ENCODE measurements at places on chromosomes 5 and 9.

DNA sequence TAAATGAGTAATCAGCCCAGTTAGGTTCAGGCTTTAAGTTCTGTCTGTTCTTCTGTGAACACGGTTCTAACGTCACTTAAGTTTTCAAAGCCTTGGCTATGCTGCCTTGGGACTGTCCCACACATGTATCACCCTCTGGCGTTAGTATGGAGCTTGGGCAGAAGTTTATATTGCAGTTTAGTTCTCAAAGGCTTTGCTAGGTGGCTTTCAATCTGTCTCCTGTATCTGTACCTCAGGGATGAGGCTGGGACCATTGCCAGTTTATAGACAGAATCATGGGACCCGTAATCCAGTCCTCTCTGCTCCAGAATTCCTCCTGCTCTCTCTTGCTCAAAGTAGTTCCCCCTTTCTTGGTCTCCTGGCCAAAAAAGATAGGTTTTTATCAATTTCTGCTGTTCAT is 12.1 kb downstream of the C9orf40 start:
- no peak for DNase-seq

DNA sequence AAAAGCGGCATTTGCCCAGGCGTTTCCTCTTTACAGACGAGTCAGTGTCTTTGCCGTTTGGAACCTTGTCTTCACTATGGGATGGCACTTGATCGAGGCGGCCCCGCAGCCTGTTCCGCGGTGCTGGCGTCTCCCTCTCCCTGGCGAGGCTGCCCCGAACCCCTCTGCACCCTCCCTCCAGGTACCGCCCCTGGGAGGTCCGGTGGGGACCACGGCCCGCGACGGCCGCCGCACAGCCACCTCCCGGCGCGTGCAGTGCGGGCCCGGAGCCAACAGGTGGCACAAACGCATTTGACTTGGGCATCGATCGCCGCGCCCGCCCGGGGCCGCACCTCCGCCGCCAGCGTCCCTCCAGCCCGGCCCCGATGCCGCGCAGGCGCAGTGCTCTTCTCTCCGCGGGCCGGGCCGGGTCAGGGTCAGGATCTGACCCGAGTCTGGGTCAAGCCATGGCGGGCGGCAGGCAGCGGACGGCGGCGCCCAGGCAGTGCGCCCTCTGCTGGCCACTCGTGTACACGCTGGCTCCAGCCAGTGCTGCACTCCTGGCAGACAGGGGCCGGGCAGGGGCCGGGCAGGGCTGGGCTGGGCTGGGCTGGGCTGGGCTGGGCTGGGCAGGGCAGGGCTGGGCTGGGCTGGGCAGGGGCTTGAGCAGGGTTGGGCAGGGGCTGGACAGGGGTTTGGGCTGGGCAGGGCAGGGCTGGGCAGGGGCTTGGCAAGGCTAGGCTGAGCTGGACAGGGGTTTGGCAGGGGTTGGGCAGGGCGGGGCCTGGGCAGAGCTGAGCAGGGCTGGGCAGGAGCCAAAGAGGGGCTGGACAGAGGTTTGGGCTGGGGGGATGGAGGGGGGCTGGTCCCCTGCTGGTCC is 155.8 kb upstream of the IRX4 start:
- DNase-seq = peak; percentile 69

- DNase-seq = no peak
Measured at GRCh38 chr5:162325143-162325727, 257.7 kb downstream of the GABRG2 start.

DNA sequence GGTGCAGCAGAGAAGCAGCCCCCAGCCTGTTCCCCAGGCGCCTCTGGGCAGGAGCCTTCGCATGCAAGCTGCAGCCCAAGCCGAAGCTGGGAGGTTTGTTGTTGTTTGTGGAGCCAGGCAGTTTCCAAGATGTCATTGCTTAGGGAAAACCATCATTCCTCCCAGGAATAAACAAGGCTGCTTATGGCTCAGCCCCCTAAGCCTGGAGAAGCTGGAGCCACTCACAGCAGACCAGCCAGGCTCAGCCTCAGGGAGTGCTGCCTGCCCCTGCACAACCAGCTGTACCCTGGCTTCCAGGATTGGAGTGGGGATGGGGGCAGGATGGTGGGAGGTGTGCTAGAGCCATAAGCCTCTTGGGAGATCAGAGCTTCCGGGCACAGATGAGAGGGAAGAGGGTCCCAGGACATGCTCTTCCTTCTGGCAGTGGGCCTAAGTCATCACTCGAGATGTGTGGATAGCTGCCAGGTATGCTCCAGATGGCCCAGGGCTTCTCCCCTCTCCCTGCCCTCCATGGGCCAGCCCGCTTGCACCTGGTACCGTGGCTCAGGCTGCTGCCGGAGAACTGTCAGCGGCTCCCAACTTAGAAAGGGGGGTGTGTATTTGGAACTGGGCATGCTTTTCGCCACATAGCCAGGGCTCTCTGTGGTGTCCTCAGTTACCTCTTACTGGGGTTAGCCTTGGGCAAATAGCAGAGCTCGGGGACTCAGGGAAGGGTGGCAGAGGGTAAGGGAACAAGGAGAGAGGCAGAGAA is 105.2 kb downstream of the RGS3 start:
- no peak for DNase-seq

GRCh38 chr5:28855626-28856025 is 1817.2 kb upstream of the CDH9 start:
- no peak for DNase-seq

DNA sequence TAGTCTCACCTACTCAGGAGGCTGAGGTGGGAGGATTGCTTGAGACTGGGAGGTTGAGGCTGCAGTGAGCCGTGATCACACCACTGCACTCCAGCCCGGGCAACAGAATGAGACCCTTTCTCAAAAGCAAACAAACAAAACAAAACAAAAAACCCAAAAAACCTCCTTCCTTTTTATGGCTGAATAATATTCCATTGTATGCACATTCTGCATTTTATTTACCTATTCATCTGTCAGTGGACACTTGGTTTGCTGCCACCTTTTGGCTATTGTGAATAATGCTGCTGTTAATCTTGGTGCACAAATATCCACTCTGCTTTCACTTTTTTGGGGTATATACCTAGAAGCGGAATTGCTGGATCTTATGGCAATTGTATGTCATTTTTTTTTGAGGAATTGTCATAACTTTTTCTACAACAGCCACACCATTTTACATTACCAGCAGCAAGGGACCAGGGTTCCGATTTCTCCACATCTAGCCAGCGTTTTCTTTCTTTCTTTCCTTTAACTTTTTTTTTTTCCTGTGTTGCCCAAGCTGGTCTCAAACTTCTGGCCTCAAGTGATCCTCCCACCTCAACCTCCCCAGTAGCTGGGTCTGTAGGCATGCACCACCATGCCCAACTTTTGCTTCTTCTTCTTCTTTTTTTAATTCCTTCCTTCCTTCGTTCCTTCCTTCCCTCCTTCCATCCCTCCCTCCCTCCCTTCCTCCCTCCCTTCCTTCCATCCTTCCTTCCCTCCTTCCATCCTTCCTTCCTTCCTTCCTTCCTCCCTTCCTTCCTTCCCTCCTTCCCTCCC is 30.6 kb downstream of the NKX2-5 start:
- DNase-seq = no peak

DNA sequence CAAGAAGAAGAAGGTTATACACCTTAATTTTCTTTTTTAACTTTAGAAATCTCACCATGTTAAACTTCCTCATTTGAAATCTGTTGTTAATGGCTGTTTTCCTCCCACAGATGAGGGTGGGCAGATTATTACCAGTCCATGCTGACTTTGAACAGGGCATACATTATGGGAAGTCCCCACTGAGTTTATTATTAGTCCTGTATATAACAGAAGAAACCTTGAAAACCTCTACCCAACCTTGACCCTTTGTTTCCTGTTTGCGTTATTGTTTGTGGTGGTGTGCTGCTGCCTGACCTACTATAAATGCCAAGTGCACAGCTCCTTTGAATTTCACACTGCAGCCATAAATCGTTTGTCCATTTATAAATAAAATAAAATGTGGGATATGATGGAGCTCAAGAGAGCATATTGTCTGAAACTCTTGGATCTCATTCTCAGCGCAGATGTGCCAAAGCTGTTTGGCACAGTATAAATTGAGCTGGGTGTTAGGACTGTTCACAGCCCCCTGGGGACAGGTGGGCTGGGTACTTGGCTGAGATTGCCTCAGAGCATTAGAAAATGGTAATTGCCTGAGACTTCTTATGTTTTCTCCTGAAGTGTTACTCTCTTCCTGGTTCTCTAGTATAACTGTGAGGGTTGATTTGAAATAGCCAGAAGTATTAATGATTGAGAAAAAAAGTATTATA is 139.6 kb downstream of the SPATA31D1 start:
- DNase-seq = no peak

- no peak for DNase-seq
Measured at GRCh38 chr9:119881898-119882297, 512.7 kb upstream of the BRINP1 start.

DNA sequence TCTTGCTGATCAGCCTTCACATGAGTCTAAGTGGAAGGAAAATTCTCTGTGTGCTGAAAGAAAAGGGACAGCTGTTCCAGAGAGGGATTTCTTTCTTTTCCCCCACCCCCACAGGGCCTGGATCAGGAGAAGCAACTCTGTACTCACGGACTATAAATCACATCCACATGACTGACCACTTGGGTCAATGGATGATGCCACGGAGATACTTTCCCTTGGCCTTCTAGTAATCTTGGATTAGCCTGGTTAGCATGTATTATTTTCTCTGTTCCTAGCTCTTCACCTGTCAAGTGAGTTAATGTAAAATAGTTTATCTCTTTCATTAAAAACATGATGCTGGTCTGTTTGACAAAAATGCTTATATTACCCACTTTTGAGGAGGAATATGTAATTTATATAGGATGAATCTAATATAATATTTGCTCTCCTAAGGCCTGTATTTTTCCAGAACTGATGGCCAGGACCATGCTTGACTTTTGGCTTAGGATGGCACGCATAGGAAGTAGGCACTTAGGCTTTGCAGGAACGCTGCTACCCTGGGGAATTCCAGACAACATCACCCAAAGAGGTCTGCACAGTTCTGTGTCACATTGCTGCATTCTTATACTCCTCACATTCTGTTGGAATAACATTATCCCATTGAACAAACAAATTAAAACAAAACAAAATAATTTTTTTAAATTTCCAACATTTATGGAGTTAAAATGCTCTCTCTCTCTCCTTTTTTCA is 892.1 kb downstream of the TLE1 start:
- DNase-seq = no peak

- DNase-seq = no peak
Measured at GRCh38 chr9:79152306-79152705, 419.5 kb upstream of the TLE4 start.

GRCh38 chr9:93198117-93198837 is 14.3 kb downstream of the WNK2 start:
- DNase-seq = peak; percentile 23

DNA sequence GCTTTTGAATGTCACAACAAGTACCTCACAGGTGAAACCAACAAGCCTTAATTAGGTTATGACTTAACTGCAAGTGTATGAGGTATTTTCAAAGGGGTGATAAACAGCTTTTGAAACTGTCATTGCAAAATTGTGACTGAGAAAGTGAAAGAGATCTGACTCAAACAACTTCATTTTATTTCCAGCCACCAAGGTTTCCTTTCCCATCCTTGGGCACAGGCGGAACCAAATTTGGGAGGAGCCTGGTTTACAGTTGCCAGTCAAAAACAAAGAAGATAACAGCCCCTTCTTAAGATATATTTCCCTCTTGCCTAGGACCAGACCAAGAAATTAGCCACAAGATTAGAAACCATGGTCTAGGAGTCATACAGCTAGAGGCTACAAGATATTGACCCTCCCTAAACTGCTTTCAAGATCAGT is 417.1 kb downstream of the CSNK1G3 start:
- DNase-seq = no peak

DNA sequence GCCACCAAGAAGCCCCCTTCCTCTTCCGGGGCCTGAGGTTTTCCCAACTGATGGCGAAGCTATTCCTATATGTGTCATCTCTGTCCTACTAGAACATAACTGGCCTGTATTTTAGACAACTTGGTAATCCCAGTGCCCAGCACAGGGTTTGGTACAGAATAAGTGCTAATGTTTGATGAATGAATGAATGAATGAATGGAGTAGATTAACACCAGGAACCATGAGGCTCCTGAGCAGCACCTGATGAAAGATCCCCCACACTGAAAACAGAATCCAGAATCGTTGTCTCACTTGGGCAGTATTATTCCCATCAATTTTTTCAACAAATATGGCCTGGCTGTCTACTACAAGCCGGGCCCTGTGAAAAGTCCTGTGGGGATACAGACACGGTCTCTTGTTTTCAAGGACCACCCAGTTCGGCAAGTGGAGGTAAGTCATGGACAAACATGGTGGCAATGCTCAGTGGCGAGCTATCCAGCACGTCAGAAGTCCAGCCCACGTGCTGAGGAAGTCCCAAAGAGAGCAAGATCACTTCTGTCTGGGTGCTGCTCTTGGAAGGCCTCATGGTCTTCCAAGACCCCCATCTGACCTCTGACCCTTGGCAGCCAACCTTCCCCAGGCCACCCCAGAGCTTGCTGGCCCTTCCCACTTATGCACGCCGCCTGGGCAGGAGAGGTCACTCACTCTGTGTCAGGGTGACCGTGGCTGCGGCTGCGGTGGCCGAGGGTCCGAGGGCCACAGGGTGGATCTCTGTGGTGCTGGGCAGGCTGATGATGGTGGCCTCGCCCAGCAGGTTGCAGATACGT is 1.0 kb downstream of the NAIF1 start:
- no peak for DNase-seq

GRCh38 chr5:18992264-18992663 is 995.7 kb downstream of the CDH18 start:
- no peak for DNase-seq

GRCh38 chr5:54646356-54647101 is 129.0 kb downstream of the SNX18 start:
- DNase-seq = no peak

DNA sequence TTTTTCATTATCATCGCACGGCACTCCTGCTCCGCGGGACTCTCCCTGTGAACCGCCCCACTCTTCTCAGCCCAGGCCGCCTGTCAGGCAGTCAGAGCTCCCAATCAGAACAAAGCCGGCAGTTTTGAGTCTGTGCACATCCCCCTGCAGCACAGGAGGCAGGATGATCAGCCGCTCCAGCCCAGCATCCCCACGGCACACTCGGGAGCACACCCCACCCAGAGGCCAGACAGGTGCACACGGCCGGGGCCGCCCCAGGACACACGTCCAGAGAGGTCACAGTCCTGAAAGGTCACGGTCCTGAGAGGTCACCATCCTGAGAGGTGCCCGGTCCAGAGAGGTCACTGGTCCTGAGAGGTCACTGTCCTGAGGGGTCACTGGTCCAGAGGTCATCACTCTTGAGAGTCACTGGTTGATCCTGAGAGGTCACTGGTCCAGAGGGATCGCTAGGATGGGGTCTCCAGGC is 8.4 kb downstream of the TPPP start:
- no peak for DNase-seq

GRCh38 chr9:134571326-134571931 is 70.2 kb upstream of the COL5A1 start:
- DNase-seq = no peak

Measured in NCI-H526 (cell line).